ENCODE measurements at places on chromosomes 11 and 22.
A peak's percentile ranks its signal among the peaks of the same experiment; 100 is the strongest.

GRCh38 chr11:73429121-73429750, 53.0 kb downstream of the RELT start:
- DNase-seq = no peak

- no peak for DNase-seq
These were observed 228.4 kb downstream of the FAT3 start for GRCh38 chr11:92453055-92453454.

DNA sequence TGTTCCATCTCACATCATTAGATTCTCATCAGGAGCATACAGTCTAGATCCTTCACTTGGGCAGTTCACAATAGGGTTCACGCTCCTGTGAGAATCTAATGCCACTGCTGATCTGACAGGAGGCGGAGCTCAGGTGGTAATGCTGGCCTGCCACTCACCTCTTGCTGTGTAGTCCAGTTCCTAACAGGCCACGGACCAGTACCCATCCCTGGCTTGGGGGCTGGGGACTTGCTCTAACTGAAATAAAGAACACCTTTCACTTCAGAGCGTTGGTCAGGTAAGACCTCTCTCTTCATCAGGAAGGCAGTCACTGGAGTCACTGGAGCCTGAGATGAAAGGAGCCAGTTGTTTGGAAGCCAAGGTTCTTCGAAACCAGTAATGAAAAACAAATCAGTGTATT, 41.7 kb downstream of the PRMT3 start:
- DNase-seq = no peak

GRCh38 chr11:82796998-82797961, 63.6 kb upstream of the FAM181B start:
- DNase-seq = no peak

DNA sequence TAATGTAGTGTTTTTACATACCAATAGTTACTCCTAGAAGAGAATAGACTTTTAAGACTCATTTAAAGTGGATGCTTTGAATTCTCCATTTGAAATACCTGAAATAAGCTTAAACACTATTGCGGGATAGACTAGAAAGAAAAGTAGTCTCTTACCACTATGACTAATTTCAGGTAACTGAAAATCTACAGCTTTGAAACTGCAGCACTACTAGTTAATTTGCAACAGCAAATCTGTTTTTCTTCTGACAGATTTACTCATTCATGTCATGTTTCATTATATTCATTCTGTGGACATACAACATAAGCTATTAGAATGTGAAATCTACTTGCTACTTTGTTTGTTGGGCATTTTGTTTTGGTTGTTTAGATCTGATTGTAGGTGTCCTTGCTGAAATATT, 153.6 kb downstream of the MAML2 start:
- no peak for DNase-seq

DNA sequence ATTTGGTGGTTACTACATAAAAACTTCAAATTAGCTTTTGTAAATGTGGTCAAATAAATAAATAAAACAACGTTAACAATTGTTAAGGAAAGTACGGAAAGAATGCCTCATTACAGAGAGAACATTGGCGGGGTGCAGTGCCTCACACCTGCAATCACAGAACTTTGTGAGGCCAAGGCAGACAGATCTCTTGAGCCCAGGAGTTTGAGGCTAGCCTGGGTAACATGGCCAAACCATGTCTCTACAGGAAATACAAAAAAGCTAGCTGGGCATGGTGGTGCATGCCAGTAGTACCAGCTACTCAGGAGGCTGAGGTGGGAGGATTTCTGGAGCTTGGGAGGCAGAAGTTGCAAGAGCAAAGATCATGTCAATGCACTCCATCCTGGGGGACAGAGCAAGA, 59.4 kb upstream of the VPREB1 start:
- no peak for DNase-seq

GRCh38 chr22:30832407-30832987, 136.1 kb downstream of the MORC2 start:
- peak; percentile 53 for DNase-seq

DNA sequence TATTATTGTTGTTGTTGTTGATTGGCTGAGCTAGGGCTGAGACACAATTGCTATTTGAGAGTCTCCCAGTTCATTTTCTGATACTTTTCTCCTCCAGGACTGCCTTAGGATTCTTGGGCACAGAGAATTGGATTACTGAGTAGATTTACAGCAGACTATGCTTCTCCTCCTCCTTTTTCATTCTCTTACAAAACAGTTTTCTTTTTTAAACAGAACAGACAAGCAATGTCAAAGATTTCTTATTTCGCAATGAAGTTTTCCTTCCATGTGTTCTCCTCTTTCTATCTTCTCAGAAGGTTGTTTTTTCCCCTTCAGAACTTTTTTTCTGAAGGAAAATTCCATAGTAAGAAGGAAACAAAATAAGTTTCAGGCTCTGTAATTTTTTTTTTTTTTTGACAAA, 19.8 kb upstream of the TIMP3 start:
- no peak for DNase-seq

- DNase-seq = no peak
These were observed 15.9 kb upstream of the CARD10 start for GRCh38 chr22:37535159-37535558.

GRCh38 chr11:46382646-46383403, 1.4 kb downstream of the MDK start:
- no peak for DNase-seq

- DNase-seq = no peak
These were observed at the start of gene A4GALT for GRCh38 chr22:42720263-42721044. Gene A4GALT (minus strand): TSS chr22:42720870. CDS start chr22:42693951, 26,919 bp downstream.

- DNase-seq = no peak
These were observed 15.6 kb upstream of the UCP3 start for GRCh38 chr11:74024261-74025029.

- no peak for DNase-seq
These were observed 51.0 kb downstream of the SYTL2 start for GRCh38 chr11:85759915-85760314.

GRCh38 chr11:1148752-1149180, 9.0 kb upstream of the MUC5AC start:
- no peak for DNase-seq

DNA sequence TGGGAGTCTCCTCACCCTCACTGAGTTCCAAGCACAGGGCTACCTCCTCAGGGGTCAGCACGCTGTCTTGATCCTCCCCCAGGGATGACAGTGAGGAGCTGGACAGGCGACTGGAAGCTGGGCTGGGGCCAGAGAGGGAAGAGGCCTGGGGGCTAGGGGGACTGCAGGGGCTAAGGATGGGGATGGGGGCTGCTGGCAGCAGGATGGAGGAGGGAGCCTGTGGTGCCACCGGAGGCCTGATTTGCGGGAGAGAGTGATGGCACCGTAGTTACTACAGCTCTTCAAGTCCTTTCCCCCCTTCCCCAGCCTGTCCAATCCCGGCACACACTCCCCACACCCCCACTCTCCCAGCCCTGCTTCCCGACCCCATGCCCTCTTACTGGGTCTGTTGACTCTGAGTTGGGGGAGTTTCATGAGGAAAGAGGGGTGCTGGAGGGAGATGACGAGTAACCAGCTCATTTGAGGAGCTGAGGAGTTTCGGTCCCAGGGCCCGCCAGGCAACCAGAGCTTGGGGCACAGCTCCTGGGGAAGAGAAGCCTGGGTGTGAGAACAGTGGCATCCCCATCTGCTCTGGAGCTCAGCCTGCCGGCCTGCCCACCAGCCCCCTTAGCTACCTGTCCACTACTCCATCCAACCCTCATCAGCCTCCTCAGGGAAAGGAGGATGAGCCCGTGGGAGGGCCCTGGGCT, 10.5 kb downstream of the ROBO4 start:
- peak; percentile 78 for DNase-seq

- DNase-seq = peak; percentile 45
These were observed 67.8 kb downstream of the GGTLC2 start for GRCh38 chr22:22712092-22712658.

GRCh38 chr22:29268511-29269229, 602 bp downstream of the EWSR1 start:
- peak; percentile 89 for DNase-seq

DNA sequence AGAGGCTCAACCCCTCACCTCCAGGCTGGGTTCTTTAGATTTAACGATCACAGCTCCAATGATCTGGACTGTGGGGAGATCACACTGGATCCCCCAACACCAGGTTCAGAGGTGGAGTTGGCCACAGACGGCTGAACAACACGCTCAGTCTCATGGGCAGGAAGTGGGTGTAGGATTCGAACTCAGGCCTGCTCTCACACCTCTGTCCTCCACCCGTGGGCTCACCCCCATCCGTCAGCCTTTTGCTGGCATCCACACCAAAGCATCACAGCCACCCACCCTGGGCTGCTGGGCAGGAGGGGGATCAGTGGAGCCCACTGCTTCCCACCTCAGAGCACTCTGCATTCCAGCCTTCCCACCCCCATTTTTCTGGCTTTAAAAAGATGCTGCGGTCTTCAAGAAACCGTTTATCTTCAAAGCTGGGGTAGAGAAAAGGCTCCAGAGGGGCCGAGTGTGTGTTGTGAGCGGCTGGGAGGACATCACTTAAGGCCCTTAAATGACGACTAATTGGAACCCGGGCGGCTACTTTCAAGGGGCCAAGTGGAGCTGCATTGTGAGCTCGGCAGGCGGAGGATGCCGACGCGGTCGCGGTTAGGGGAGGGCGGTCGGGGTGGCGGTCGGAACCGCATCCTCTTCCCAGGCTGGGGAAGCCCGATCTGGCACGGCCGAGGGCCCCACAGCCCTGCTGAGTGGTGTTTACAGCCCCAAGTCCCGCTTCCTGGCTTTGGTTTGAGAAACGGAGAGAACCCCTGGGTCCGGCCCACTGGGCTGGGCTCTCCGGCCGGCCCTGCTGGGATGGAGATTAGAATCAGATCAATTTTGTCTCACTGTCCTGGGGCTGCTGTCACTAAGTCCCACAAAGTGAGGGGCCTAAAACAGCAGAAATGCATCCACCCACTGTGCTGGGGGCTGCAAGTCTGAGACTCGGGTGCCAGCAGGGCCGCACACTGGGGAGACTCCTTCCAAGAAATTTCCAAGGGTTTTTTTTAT, 15.9 kb upstream of the FGF3 start:
- peak; percentile 68 for DNase-seq

DNA sequence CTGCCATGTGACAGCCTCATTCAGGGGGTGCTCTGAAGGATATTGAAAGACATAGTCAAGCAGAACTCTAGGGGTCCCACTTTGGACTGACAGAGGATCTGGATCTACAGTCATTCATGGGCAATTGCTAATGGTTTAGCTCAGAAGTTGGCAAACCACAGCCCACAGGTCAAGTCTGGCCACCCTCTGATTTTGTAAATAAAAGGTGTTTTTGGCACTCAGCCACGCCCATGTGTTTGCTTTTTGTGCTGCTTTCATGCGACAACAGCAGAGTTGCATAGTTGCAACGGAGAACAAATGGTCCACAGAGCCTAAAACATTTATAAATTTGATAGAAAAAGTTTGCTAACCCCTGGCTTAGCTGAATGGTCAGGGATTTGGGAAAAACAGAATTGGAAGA, 41.7 kb downstream of the RPS6KA4 start:
- no peak for DNase-seq

DNA sequence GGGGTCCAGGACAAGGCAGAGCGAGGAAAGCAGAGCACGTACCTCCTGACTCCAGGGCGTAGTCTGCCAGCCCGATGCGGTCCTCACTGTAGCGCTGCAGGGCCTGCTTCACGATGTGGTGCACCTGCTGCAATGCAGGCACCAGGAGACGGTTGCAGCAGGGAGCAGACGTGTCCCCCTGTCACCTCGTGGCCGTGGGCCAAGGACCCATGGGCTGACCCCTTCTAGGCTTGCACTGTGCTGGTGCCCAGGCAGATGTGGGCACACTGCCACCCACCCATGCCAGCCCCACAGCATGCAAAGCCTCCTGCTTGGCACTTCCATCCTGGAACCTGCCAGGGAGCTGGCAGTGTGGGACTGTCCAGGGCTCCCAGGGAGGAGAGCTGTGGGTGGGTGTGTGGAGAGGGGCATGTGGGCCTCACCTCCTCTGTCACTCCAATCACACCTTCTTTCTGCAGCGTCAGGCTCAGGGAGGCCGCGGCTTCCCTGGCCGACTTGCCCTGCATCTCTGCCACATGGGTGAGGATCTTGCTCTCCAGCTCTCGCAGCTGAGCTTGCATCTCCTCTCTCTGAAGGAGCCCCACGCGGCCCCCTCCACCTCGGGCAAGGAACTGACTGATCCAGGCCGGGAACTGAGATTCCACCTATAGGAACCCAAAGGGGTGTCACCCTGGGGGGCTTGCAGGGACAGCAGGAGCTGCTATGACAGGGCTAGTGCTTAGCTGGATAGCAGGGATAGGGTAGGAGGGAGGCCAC, 16.3 kb downstream of the SUN2 start:
- DNase-seq = no peak

GRCh38 chr11:113549611-113550578, 74.7 kb upstream of the DRD2 start:
- DNase-seq = no peak

DNA sequence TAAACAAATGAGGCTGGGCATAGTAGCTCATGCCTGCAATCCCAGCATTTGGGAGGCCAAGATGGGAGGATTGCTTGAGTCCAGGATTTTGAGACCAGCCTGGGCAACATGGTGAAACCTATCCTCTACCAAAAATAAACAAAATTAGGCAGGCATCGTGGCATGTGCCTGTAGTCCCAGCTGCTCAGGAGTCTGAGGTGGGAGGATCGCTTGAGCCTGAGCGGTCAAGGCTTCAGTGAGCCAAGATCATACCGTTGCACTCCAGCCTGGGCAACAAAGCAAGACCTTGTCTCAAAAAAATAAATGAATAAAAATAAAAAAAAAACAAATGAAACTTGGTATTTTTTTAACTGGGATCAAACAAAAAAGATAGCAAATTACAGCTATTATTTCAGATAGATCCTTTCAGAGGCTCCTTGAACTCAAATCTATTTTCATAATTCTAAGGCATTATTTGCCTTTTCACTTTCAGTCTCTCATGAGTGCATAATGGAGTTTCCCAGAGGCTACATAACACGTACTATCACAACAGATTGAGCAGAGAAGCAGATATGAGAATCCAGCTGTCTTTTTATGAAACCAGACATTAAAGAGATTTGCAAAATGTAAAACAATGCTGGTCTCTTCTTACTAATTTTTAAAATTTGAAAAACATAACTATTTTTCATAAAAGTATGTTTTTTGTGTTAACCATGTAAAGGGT, 23.1 kb downstream of the DDIAS start:
- no peak for DNase-seq

DNA sequence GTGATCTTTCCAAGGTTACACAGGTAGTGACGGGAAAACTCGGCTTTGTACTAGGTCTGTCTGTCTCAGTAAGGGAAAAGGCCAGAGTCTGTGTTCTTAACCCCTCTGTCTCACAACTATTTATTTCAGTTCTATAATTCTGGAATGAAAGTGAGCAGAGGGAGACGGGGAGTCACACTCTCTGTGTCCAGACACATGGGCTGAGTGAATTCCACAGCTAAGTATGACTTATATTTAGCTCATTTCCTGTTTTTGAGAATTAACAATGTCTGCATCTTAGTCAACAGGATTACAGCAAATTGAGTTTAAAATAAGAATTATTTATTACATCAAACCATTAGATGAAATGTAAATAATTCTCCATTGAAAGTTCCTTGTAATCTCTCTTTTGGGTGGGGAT, 62.5 kb upstream of the OR4B1 start:
- DNase-seq = no peak

Measured in mesenteric fat pad (tissue), 1 donor.